Esophagus squamous epithelium (tissue), 5 donors: ENCODE measurements at places on chromosomes 2 and 18. TPM values are rescaled to one million over a fixed set of nuclear protein-coding genes. Genes with fewer than 3 reads are reported as not detected.

GTF2A1L gene
- total RNA-seq: not detected

SRD5A2 gene
- total RNA-seq: not detected

HAT1 gene
- total RNA-seq: 29.0 TPM

MPP4 gene
- not detected for total RNA-seq

SULT1C2 gene
- 0.57 TPM for total RNA-seq

C2orf49 gene
- total RNA-seq: 19.8 TPM

GLI2 gene
- 2.7 TPM for total RNA-seq

G6PC2 gene
- total RNA-seq: not detected

CYRIA gene
- total RNA-seq: 2.3 TPM

ALKAL2 gene
- total RNA-seq: 4.8 TPM

MOCOS gene
- total RNA-seq: 8.6 TPM

SOWAHC gene
- total RNA-seq: 47.9 TPM

SERPINB10 gene
- total RNA-seq: 8.4 TPM

CXCR1 gene
- total RNA-seq: not detected

TACR1 gene
- 0.53 TPM for total RNA-seq

NYAP2 gene
- 0.61 TPM for total RNA-seq

FSIP2 gene
- total RNA-seq: 0.04 TPM

TDRD15 gene
- not detected for total RNA-seq

ALLC gene
- total RNA-seq: not detected

DSG2 gene
- total RNA-seq: 9.6 TPM

ST6GAL2 gene
- total RNA-seq: 7.5 TPM

CRACDL gene
- total RNA-seq: 8.8 TPM

PDE6D gene
- 13.5 TPM for total RNA-seq

GKN2 gene
- not detected for total RNA-seq

ADAM23 gene
- total RNA-seq: 10.1 TPM

CEP192 gene
- 12.6 TPM for total RNA-seq

SCN1A gene
- not detected for total RNA-seq

KLHL41 gene
- not detected for total RNA-seq

GFPT1 gene
- 25.8 TPM for total RNA-seq

CGREF1 gene
- 2.6 TPM for total RNA-seq

ABCG5 gene
- total RNA-seq: not detected

FBXO48 gene
- 0.95 TPM for total RNA-seq

MARCHF4 gene
- total RNA-seq: not detected

CYP26B1 gene
- 0.62 TPM for total RNA-seq

TRIM43 gene
- not detected for total RNA-seq

STK17B gene
- total RNA-seq: 7.9 TPM

DSG1 gene
- 28.3 TPM for total RNA-seq

NTSR2 gene
- total RNA-seq: not detected

KCNE4 gene
- 0.44 TPM for total RNA-seq

KANSL1L gene
- 21.7 TPM for total RNA-seq

KIAA2012 gene
- not detected for total RNA-seq

GREB1 gene
- 0.09 TPM for total RNA-seq

CEBPZ gene
- total RNA-seq: 47.5 TPM

LYG2 gene
- total RNA-seq: not detected

CTLA4 gene
- 6.0 TPM for total RNA-seq

CDK5R2 gene
- total RNA-seq: not detected

TMEM18 gene
- 7.3 TPM for total RNA-seq

SCN9A gene
- total RNA-seq: 0.45 TPM

TNS1 gene
- 44.1 TPM for total RNA-seq

PSMA8 gene
- total RNA-seq: not detected

CFAP65 gene
- 0.19 TPM for total RNA-seq
